Lung microvascular endothelial cell (primary cell): ENCODE measurements at places on chromosomes 16 and 17. TPM values are rescaled to one million over a fixed set of nuclear protein-coding genes. Genes with fewer than 3 reads are reported as not detected.

The MON1B gene
- total RNA-seq, result 6.3 and 8.1 TPM in 2 replicates

DNA sequence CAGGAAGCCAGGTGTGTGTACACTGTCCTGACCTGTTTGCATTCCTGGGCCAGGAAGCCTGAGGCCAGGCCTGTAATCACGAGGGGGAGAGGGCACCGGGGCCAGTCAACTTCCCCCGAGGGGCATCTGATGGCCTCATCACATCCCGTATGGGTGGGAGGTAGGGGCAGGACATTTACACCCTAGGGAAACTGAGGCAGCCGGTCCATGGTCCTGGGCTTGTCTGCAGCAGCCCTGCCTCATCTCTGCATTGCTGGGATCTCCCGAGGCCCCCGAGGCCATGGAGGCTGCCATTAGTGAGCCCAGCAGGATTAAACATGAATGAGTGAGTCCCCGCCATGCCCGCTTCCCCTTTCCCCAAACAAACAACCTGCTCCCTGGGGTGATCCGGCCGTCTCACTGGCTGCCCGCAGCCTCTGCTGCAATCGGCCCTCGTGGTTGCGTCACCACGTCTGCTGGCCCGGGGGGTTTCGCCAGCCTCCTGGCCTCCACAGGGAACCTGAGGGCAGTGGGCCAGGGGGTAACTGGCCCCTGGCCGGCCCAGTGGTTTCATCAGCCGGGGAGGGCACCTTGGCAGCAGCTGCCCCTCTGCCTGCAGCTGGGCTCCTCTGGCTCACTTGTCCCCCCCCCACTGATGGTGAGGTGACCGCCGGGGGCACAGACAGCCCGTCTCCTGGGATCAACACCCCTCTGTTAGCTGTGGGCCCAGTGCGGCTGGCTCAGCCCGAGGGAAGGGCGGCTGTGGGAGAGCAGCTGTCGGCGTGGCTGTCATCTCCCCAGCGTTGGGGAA, 88.3 kb upstream of the GSE1 start:
- DNase-seq, result no peak

The KRTAP9-2 gene
- total RNA-seq, result not detected in 2 replicates

- DNase-seq, result no peak
Observed at GRCh38 chr16:84820305-84820684, 510 bp downstream of the CRISPLD2 start.

The GLP2R gene
- under 0.01 TPM in 1 of 2 replicates, not detected in the other for total RNA-seq

DNA sequence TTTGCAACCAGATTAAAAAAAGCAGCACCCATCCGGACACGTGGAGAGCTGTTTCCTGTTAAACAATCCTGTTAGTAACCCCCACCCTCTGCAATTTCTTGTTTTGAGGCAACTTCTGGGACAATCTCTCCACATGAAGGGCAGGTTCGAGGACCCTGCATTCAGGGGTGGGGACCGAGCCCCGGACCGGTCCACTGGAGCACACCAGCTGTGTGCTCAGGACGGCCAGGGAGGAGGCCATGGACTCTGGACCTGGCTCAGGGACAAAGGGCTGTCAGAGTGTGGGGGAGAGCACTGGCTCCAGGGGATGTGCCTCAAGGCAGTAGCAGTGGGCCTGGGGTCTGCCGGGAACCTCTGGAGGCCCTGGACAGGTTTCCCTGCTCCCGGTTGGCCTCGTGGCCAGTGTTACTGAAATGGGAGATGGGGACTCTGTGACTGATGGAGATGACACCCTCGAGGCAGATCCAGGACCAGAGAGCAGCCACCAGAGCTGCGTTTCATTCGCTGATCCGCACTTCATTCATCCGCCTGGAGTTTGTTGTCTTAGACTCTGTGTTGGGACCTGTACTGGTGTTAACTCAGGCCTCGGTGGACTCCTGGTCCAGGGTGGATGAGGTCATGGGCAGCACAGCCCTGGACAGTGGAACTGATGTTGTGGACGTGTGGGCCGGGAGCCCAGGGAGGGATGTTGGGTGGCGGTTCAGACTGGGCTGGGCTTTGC, 2.9 kb upstream of the CPNE7 start:
- no peak for DNase-seq

GRCh38 chr16:28110074-28110473, 46.6 kb upstream of the GSG1L start:
- no peak for DNase-seq

GRCh38 chr17:34225046-34225445, 30.0 kb upstream of the CCL2 start:
- no peak for DNase-seq

DNA sequence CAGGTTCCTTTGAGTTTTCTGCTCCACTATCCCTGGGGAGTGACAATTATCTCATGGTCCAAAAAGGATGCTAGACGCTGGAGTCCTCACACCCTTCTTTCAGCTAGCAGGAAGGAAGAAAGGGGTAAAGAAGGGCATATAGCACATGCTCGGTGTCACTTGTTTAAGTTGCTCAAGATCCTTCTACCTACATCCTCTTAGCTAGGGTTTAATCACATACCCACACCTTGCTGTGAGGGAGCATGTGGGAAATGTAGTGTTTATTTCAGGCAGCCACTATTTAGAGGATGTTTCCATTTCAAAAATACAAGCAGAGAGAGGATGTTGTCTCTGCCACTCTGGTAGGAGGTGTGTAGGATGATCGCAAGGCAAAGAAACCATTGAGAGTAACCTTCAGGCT, 4.5 kb downstream of the PRKCB start:
- DNase-seq, result no peak

DNA sequence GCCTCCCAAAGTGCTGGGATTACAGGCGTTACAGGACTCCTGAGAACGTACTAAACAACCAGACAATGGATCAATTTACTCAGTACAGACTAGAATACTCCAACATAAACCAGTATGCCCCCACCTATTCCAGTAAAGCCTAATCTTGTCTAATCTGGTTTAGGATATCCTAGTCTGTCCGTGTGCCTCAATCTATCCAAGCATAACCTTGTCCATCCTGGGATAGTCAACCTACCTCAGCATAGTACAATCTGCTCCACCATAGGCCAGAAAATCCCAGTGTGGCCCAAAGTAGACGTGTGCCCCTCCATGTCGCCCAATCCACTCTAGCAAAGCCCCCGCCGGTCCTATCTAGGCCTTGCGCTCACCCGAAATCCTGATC, 625 bp downstream of the DVL2 start:
- DNase-seq, result no peak

The KRT31 gene
- not detected in 2 replicates for total RNA-seq

The CHST5 gene
- total RNA-seq, result not detected in 2 replicates

DNA sequence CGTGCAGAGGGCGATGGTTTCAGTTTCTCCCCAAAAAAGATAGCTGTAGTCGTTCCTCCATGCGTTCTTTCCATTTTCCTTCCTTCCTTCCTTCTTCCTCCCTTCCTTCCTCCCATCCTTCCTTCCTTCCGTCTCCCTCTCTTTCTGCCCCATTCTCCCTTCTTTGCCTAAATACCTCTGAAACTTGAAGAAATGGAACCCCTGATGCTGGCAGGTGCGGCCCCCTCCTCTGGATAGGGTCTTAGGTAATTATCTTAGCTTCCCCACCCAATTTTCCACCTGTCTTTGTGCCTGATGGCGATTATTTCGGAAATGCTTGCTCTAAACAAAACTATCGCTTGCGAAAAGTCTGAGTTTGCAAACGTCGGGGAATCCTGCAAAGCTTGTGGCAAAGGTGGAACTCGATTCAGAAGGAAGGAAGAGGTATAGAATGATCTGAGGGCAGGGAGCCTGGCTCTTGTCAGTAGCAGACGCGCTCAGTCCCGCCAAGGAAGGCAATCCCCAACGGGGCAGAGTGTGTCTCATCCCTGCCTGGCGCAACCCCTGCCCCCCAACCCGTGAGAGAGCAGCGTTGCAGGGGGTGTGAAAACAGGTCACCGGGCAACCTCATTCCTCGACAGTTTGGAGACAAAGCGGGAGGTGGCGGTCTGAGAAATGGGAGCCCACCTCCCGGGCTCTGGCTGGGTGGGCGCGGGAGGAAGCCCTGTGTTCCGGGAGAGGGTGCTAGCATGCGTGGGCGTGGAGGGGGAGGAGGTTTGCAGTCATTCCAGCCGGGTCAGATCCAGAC, 2.9 kb upstream of the CBX8 start:
- DNase-seq, result no peak

The CD300H gene
- total RNA-seq, result not detected in 2 replicates

DNA sequence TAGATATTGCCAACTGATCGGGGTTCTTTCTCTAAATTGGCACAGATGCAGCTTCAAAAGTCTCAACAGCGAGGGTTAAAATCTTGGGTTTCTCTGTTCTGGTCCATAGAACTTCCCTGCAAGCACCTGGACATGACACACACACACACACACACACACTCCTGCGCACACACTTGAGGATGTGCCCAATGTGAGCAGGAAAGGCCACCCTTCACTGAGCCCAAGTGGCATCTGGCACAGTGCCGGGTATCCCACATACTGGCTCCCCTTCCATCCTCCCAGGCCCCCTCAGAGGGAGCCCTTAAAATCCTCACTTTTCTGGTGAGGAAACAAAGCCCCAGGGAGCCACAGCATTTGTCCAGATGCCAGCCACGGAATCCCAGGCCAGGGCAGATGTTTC, 55.5 kb downstream of the ZNF423 start:
- DNase-seq, result no peak

- DNase-seq, result no peak
Observed at GRCh38 chr16:87682852-87683399, 80.6 kb downstream of the JPH3 start.

DNA sequence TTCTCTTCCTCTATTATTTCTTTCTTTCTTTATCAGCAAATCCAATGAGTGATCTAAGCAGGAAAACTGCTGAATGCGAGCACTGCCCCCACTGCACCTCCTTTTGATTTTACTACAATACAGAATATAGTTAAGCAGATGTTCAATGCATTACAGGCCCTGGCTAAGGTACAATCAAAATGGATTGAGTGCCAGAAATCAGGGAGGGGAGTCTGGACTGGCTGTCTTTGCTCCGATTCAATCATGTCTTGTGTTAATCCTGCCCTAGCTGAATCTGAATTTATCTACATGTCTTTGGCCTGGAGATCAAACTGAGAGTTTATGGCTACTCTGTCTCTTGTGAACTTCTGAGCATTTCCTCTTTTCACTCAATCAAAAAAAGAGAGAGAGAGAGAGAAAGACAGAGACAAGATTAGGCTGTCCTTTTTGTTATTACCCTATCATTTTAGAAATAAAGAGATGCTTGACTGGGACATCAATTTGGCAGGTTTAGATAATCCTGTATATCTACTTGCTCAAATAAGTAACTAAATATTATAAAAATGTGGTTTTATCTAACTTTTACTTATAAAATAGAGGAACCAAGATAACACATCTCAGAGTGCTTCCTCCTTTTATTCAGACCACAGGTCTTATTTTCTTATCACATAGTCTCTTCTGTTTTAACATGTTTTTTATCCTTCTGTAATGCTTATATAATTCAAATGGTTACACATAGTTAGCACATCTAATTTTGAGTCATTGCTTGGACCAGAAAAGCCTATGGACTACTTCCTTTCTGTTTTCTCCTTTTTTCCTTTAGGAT, 656.2 kb downstream of the KCNJ2 start:
- DNase-seq, result no peak

DNA sequence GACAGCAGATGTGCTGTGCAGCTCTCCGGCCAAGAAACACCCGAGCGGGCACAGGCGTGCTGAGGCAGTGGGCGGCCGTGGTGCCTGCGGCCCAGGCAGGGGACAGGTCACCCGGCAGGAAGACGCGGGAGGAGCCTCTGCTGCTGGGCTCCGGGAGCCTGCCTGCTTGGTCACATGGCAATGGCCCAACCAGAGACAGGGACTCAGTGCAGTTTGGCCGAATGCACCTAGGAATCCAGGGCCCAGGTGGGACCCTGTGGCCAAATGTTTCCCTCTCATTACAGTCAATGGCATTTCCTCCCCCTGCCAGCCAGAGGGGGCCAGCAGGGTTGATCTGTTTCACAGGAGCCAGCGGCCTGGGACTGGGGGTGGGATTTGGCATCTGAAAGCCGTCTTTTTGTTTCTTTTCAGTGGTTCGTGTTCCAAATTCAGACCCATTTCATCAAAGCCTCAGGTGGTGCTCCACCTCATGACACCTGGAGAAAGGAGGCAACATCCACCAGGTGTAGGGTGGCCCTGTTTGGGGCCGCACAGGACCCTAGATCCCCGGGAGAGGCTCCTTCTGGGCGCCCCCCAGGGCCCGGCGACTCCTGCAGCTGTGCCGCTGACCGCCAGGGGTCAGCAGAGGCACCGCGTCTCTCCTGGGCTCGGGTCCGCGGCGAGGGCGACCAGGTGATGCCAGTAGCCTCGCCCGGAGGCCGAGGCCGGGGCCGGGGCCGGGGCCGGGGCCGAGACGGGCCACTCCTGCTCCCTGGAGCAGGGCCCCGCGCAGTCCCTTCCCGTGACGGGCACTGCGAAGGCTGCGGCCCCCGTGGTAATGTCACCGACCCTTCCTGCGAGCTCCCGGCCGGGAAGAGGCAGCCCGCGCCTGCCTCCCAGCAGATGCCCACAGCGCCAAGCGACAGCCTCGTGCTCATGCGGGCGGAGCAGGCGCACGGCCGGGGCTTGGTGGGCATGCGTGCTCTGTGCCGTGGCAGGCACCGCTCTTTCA, 118.5 kb downstream of the C16orf78 start:
- DNase-seq, result peak; percentile 17

The NDUFB10 gene
- total RNA-seq, result 113 and 126 TPM in 2 replicates

DNA sequence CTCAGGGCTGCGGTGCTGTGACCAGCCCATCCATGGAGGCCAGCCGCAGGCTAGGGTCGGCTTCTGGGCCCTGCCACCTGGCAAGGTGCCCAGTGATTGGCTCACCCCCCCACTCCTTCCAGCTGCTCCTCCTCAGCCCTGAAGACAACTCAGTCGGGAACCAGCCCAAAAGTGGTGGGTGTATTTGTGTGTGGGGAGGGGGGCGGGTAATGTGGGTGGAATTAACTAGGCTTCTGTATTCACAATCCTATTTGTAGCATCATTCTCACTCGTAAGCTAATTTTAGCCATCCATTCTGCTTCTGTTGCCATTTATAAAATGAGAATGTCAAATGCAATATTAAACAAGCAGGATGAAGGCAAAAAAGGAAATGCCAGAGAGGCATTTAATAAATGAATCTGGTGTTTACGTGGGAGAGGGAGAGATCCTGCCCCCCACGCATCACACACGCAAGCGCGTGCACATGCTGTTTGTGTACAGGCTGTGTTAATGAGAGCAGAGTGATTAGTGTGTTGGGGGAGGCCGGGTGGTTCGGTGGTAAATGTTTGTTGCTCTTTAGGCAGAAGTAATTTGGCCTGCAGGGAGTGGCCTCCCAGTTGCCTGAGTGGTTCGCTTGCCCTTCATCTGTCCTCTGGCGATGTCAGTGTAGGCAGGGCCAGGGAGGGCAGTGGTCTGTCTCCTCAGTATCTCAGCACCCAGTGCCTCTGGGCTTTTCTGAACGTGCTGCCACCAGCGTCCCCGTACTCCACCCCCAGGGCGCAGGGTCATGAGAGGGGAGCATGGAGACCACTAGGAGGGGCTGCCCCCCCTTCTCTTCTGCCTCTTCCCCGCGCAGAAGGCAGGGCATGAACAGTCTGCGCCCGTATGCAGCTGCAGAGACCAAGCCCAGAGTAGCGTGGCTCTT, 140.1 kb downstream of the CCDC182 start:
- DNase-seq, result no peak

DNA sequence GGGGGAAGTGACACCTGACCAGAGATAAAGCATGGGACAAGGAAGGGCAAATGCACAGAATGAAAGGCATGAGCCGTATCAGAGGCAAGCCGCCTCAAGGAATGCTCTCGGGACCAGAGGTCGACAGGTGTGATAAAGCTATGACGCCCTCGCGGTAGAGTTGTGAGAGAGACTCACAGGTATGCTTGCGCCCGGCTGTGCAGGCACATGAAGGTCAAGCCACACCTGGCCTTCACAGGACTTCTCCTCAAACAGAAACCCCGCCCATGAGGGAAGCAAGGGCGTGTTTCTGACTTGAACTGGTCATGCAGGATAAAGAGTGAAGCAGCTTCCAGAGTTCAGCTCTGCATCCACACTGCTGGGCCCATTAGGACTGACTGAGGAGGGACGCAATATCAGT, 7.8 kb downstream of the NCBP3 start:
- no peak for DNase-seq
